ENCODE measurements at places on chromosomes 3 and 15.

GRCh38 chr15:47218295-47218694, 499.0 kb upstream of the SEMA6D start:
- no peak for DNase-seq

- DNase-seq = no peak
These were observed 57.0 kb upstream of the CMSS1 start for GRCh38 chr3:99760629-99761028.

DNA sequence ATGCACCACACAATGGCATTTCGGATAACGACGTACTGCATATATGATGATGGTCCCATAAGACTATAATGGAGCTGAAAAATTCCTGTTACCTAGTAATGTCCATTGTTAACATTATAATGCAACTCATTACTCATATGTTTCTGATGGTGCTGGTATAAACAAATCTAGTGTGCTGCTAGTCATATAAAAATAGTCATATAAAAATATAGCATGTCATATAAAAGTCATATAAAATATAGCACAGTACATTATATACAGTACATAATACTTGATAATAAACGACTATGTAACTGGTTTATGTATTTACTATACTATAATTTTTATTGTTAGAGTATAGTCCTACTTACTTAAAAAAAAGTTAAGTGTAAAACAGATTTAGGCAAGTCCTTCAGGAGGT, 50.6 kb downstream of the HACD2 start:
- DNase-seq = no peak

DNA sequence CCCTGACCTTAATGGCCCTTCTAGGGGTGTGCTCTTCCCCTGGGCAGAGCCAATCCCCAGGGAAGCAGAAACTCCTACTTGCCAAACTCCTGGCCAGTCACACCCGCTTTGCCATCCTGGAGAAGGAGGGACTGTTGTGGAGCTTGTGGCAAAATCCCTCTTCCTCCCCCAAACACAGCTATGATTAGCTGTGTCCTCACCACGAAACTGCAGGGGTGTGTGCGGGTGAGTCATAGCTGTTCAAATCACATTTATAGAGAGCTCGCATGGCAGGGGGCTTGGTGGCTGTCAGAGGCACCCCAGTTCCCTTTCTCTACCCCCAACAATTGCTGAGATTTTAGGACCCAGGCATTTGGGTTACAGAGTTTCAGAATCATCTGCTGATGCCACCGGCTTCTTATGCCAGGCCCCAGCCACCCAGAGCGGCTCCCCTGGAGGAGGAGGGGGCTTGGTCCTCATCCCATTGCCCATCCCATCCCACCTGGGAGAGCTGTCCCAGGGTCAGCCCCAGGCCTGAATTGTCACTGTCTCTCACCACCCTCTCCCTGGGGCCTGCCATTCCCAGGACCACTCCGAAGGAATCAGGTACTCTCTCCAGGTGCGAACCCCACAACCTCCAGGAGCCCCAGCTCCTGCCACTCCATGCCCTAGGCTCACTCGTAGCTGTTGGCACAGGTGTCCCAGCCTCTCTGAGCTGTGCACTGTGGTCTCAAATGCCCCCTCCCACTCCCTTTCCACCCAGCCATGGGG, 28.8 kb upstream of the MAGEF1 start:
- DNase-seq = peak; percentile 20

- no peak for DNase-seq
These were observed 6.7 kb upstream of the SLC12A8 start for GRCh38 chr3:125219261-125219701.

DNA sequence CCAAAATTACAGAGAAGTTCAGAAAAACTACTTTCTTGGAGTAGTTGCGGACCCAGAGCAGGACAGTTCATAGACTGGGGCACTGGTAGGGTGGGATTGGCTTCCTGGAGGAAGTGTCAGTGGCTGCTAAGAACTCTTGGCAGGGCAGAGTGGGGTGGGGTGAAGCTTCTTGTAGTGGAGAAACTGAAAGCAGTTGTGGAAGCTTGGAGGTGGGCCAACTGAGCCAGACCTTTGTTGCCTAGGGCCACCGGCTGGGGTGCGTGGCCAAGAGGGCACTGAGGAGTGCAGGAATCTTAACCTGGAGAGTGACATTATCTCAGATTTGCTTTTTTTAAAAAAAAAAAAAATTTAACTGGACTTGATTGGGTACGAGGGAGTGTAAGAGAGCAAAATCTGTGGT, 3.1 kb downstream of the KAT2B start:
- DNase-seq = peak; percentile 45

- DNase-seq = no peak
These were observed 22.1 kb downstream of the ARNT2 start for GRCh38 chr15:80426316-80426715.

DNA sequence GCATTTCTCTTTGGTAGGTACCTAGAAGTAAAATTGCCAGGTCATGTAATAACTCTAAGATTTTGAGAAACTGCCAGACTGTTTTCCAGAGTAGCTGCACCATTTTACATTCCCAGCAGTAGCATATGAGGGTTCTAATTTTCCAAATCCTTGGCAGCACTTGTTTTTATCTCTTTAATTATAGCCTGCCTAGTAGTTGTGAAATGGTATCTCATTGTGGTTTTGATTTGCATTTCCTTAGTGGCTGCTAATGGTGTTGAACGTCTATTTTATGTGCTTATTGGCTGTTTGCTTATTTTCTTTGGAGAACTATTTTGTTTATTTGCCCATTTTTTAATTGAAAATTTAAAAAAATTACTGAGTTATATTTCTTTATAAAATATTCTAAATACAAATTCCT, 117.9 kb downstream of the TCF12 start:
- DNase-seq = no peak

DNA sequence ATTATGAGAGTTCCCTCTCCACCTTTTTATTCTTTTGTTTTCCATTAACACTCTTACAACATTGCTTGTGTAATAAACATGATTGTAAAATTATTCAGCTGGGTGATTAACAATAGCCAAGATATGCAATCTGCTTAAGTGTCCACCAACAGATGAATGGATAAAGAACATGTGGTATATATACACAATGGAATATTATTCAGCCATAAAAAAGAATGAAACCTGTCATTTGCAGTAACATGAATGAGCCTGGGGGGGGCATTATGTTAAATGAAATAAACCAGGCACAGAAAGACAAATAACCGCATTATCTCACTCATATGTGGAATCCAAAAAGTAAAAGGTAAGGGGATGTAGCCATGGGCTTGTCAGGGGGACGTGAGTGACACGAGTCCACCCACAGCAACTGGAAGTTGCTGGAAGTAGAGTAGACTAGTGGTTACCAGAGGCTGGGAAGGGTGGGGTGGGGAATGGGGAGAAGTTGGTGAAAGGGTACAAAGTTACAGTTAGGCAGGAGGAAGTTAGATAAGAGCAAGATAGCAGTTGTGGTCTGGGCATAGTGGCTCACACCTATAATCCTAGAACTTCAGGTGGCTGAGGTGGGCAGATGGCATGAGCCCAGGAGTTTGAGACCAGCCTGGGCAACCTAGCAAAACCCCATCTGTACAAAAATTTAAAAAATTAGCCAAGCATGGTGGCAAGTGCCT, 28.7 kb upstream of the CD47 start:
- no peak for DNase-seq

DNA sequence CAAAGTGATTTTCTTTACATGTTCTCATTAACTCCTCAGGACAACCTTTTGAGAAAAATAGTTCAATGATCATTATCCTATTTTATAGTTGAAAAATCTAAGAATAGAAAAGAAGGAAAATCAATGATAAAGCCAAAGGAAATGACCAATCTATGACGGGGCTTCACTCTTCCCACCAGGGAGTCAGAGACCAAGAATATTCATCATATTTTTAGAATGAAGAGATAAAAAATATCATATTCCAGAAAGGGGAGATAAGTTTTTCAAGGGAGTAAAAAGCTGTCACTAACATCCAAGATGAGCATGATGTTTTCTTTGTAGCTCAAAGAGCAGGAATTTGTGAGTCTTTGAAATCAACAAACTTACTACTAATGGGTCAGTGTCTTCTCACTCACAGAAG, 71.5 kb upstream of the LPP start:
- DNase-seq = no peak

- DNase-seq = no peak
These were observed 172.4 kb downstream of the DCLK3 start for GRCh38 chr3:36591959-36592358.

GRCh38 chr3:30342318-30343060, 263.9 kb upstream of the TGFBR2 start:
- no peak for DNase-seq

DNA sequence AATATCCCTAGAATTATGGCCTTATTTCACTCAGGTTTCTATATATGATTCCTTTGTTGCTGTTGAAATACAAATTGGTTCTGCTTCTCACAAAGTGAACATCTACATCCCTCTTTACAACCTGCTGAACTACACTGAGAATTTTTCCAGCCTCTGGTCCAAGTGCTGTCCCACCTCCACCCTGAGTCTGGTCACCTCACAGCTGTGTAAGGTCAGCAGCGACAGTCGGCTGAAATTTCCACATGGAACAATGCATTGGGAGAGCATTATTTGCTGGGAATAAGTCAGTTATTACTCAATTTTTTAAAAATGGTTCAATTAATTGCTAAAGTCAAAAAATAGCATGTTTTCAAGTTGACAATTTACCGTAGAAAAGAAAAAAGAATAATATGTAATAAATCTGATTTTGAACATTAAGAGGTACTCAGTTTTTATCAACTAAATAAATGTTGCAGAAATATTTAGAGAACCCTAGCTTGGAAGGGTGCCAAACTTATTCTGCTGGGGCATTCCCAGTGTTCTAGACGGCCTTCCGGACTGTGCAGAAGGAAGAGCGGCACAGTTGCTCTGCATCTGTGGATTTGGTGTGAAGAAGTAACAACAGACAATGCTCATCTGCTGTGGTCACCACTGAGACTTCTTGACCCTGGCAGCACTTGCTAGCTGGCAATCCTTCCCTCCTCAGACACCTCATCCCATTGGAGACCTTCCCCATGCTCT, 1.8 kb downstream of the HCLS1 start:
- no peak for DNase-seq

DNA sequence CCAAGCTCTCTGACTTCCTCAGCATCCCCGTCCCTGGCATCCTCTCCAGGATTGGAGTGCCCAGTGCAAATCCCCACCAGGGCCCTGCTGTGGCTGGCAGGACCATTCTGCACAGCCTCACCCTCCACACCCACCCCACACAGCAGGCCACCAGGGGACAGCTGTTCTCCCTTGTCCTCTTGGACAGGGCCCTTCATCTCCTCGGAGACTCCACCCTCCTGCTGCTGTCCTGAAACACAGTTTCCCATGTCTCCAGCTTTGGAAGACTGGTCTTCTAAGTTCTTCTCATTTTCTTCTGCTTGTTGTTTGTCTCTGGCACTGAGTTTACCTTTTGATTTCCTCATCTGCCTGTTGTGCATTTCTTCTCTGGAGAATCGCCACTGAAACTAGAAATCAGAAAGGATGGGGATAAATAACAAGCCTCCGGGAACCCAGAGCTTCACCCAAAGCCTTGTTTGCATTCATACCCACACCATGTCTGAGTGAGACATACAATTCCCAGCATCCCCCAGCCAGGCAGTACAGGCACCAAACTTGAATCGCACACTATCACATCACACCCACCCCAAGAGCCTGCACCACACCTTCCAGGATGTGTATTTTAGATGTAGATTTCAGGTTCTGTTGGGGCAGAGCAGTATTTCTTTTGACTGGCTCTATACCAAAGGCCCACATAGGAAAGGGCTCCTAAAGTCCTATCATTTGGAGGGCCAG, 52.0 kb downstream of the OXNAD1 start:
- DNase-seq = no peak

GRCh38 chr15:64894395-64895056, 17.2 kb upstream of the ANKDD1A start:
- no peak for DNase-seq

- no peak for DNase-seq
These were observed 577 bp downstream of the ZNF148 start for GRCh38 chr3:125374501-125374995.

- DNase-seq = peak; percentile 6
These were observed 60.8 kb downstream of the RGMA start for GRCh38 chr15:93028111-93028631.

DNA sequence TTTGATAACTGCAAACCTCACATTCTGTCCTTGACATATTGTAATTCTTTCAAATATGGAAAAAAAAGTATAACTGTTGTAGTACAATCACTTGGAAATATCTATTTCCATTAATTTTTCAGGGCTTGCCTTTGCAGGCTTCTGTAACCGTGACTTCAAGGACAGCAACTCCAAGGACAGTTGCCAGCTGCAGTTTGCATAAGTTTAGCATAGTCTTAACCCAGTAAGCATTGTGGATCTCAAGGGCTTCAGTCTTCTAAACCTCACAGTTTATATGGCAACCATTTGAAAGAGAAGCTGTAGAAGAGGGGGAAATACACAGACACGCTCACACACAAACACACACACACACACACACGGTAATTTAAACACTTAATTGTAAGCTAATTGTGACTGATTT, 112.8 kb upstream of the GPR149 start:
- DNase-seq = no peak

DNA sequence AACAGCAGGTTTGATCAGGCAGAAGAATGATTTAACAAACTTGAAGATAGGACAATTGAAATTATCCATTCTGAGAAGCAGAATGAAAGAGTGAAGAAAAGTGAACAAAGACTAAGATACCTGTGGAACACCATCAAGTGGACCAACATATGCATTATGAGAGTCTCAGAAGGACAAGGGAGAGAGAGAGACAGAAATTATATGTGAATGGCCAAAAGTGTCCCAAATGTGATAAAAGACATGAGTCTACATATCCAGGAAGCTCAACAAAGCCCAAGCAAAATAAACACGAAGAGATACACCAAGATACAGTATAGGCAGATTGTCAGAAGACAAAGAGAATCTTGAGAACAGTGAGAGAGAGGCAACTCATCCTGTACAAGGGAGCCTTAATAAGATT, 5.6 kb upstream of the NR1I2 start:
- DNase-seq = no peak

GRCh38 chr15:57611938-57612337, 20.2 kb downstream of the MYZAP start:
- DNase-seq = no peak

- DNase-seq = no peak
These were observed 175.8 kb upstream of the P2RY1 start for GRCh38 chr3:152658977-152659720.

- no peak for DNase-seq
These were observed 5.7 kb upstream of the PLSCR1 start for GRCh38 chr3:146550070-146550615.

DNA sequence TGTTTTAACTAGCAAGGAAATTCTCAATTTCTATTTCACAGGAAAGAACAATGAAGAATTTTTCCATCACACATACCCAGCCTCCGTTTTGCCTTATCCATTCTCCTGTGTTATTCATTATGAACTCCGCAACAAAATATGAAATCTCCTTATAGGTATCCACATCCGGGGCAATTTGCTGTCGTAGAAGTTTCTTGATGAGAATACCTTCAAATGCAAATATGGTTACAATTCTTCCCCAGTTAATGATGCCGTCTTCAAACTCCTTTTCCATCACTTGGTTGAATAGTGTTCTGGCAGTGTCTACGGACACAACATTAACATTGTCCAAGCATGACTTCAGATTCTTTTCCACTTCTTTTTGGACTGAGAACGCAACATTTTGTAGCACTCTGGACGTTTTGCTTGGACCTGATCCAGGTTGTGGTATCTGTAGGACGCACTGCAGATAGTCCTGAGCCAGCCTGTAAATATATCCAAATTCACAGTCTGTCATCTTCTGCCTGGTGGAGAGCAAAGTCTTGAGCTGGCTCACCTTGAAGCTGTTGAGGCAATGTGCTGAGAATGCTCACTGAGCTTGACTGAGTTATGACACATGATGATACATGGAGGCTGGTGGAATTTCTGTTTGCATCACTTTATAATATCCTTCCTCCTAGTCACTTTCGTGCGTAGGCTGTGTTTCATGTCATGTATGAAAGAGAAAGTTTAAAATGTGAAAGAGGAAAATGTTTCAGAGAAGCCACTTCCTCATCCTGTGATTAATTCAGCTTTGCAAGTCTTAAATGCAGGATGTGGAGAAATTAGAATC, at the start of gene BCL2A1:
Gene BCL2A1 (minus strand): TSS at position 573 of the 811 bp plus-strand sequence. CDS start 77 bp downstream, at position 496.
- DNase-seq = peak; percentile 93
